A673 (cell line): ENCODE measurements at places on chromosomes 1 and 21. TPM values are rescaled to one million over a fixed set of nuclear protein-coding genes. Genes with fewer than 3 reads are reported as not detected.

- DNase-seq = no peak
These were observed 3.6 kb downstream of the PFKFB2 start for GRCh38 chr1:207056673-207057072.

DNA sequence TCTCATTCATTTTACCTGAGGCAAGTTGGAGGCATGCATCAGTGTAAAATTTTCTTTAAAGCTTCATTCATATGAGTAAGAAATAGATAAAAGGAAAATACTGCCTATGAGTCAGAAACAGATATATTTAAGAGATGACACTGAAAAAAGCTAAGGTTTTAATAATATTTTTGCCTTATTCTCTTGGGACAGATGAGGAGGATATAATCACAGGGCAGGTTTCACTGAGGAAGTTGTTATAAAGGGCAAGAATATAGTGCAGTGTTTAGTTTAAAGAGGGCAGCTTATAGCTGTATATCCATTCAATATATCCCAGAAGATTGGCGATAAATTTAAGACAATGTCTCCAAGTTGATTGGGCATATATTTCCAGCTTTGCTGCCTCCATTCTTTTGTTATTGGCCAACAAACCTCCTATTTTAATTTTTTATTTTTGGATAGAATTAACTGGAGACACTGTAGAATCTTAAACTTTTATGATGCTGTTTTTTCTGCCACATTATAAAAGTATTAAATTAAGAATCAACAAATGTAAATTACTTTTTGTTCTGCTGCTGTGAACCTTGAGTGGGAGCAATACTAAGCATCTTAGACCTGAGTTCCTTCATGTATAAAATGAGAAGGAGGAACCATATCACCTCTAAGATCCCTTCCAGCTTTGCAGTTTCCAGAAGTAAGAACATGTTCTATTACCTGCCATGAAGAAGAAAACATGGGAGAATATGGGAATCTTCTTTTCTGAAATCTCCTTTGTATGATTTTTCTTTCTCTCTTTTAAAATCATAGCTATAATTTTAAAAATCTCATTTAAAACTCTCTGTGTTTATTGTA lies 171.6 kb downstream of the S1PR1 start:
- no peak for DNase-seq

GRCh38 chr1:159804924-159805323 lies 2.8 kb downstream of the FCRL6 start:
- no peak for DNase-seq

- no peak for DNase-seq
These were observed 25.3 kb downstream of the CEP104 start for GRCh38 chr1:3831689-3832088.

Gene CCDC27
- total RNA-seq = not detected in 2 replicates

- no peak for DNase-seq
These were observed 540.8 kb upstream of the ADAMTS5 start for GRCh38 chr21:27507695-27508094.

DNA sequence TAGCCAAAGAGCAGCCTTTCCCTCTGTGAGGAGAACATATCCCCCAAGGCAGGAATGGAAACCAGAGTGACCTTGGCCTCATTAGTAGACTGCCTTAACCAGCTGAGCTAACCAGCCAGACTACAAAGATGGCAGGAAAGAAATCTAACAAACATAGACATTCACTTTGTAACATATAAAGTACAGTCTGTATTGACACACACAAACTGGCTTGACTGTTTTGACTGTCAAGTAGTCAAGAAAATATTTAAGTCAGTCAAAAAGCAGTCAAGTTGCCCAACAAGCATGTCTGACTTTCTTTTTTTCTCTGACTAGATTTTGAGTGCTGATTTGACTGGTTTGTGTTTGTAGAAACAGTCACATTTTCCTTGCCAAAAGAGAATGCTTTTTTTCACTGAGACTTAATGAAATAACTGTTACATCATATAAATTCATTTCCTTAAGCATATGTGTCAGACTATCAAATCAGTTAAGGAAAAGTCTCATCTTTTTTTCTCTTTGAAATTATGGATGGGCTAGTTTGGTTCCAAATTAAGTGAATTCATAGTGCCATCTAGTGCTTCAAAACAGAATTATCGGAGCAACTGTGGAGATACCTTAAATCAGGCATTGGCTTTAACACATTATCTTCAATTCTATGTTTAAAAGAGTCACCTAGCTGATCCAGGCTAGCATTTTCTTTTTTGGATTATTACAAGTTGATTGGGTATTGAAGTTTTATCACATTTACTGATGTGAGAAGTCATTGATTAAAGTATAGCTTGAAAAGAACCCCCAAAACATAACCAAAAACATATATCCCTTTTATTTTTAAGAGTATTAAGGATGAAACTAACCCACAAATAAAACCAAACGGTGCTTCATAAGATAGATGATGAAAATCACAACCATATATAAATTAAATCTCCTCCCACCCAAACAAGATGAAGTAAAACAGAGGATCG lies 75.0 kb downstream of the ATP6V1G3 start:
- peak; percentile 61 for DNase-seq

- no peak for DNase-seq
These were observed 41.9 kb downstream of the MPZL1 start for GRCh38 chr1:167763525-167764220.

Gene S100A7
- not detected in 2 replicates for total RNA-seq

Gene OR4F16
- total RNA-seq = not detected in 2 replicates

DNA sequence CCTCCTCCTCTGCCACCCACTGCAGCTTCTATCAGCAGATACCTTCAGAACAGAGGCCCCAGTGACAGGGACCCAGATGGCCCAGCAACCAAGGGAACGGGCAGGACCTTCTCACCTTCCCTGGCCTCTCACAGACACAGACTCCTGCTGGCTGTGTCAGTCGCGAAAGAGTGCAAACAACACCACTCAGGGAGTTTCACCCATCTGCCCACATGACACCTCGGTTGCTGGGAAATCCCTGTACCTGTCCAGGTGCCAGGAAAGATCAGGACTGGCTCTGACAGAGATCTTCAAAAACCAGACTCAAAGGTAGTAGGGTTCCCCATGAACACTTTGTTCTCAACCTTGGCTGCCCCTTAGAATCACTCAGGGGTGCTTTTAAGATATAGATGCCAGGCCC lies 83.5 kb upstream of the HIVEP3 start:
- DNase-seq = no peak

DNA sequence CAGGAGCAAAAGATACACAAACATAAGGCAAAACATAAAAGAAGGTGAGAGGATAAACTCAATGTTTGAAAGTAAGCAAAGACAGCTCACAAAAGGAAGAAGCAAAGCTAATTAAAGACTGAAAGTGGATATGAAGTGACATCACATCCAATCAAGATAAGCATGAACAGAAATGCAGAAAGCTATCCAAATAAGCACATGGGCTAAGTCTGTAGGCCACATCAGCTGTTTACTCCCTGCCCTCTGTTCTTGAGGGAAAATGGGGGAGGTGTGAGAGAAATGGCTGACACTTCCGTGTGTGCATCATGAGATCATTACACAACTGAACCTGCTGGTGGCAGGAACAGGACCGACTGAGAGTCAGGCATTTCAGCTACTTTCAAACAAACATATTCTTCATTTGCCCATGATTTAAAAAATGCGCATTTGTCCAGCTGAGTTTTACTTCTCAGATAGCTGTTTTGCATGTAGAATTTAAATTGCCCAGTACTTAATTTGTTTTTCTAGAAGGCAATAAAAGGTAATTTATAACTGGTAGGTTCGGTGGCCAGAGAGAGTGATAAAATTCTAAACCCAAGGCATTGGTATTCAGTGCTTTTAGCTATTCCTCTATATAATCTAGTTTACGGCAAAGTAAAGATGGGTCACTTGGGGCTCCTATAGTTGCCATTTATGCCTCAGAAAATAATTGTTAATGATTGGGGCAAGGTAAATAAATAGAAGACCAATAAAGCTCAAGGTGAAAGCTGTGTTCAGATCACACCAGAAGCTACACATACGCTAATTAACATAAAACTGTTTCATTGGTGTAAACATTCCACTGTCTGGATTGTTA lies 27.2 kb upstream of the MAN1A2 start:
- DNase-seq = peak; percentile 26

Gene ZNF683
- total RNA-seq = not detected in 2 replicates

Gene DDR2
- total RNA-seq = 121 and 145 TPM in 2 replicates

DNA sequence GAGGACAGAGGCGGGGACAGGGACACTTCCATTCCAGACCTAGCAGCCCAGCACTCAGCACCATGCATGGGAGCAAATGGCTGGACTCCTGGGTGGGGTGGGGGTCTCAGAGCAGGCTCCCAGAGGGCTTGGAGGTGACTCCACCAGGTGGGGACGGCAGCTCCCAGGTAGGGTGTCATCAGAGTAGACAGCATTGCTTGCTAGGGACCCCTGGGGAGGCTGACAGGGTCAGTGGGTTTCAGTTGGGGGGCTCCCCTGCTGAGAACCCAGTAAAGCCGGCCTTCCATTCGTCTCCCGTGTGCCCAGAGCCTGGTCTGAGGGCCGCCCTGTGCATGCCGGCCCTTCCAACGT lies 4.8 kb upstream of the GJC2 start:
- no peak for DNase-seq

Gene PIGC
- total RNA-seq = 21.0 and 23.6 TPM in 2 replicates

- no peak for DNase-seq
These were observed 38.2 kb downstream of the ACTN2 start for GRCh38 chr1:236724506-236724905.

DNA sequence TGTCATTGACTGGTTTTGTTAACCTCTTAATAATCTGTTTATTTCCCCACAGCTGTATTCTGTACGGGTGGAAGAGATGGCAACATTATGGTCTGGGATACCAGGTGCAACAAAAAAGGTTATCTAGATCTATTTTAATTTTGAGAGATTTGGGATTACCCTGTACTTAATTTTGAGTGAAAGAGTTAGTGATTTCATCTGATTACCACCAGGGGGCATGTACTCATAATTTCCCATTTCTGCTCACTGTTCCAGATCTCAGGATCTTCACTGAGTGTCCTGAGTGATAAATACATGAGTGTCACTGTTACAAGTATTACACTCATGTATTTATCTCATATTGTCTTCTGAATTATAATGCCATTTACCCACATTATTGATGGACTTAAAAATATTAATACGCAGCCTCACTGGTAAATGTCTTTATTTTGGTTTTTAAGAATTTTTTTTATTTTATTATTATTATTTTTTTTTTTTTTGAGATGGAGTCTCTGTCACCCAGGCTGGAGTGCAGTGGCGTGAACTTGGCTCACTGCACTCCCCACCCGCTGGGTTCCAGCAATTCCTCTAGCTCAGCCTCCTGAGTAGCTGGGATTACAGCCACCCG lies 27.4 kb downstream of the DTL start:
- peak; percentile 70 for DNase-seq

DNA sequence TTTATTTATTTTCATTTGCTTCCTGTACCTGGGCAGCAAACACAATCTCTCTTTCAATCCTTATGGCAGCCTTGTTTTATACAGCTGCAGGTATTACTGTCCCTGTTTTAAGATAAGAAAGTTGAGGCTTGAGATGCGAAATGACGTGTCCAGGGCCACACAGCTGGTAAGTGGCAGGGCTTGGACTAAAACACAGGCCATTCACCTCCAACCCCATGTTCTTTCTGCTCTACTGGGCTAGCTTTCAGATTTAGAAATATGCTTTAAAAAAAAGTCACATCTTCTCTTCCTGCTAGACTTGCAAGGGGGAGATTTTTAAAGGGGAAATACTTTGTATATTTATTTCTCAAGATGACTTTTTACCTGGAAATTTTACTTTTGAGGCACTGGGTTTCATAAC lies 62.8 kb downstream of the CNST start:
- no peak for DNase-seq

GRCh38 chr1:176949033-176949662 lies 215.4 kb downstream of the ASTN1 start:
- peak; percentile 32 for DNase-seq

Gene NENF
- total RNA-seq = 51.0 and 59.5 TPM in 2 replicates

Gene NBPF6
- not detected in 2 replicates for total RNA-seq

GRCh38 chr1:208243967-208244916 lies at the start of gene PLXNA2:
PLXNA2 (minus strand) TSS chr1:208244384; CDS start chr1:208217922, 26,462 bp downstream.
- DNase-seq = peak; percentile 48

Gene ACTN2
- 34.2 and 39.4 TPM in 2 replicates for total RNA-seq

DNA sequence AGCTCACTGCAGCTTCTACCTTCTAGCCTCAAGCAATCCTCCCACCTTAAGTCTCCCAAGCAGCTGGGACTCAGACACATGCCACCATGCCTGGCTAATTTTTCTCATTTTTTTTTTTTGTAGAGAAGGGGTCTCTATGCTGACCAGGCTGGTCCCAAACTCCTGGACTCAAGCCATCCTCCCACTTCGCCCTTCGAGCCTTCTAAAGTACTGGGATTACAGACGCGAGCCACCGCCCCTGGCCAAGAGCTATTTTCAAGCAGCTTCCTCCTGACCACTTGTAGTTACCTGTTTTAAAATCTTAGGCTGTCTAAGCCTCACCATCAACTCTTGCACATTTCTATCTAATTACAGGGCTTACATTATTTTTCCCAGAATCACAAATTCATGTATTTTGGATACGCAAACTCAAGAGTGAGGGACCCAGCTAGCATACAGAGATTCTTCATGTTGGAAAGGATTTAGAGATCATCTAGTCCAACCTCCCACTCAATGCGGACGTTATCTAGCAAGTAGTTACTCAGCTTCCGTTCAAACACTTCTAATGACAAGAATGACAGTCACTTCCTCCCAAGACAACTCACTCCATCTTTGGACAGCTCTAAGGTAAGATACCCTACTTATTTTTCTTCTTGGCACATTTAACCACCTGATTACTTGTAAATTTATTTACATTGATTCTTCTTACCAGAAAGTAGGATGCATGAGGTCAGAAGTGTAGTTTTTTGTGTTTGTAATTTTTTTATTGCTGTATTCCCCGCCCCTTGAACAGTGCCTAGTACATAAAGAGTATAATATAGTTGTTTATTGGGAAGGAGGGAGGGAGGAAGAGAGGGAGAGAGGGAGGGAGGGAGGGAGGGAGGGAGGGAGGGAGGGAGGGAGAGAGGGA lies 65.4 kb downstream of the LUZP1 start:
- peak; percentile 69 for DNase-seq

DNA sequence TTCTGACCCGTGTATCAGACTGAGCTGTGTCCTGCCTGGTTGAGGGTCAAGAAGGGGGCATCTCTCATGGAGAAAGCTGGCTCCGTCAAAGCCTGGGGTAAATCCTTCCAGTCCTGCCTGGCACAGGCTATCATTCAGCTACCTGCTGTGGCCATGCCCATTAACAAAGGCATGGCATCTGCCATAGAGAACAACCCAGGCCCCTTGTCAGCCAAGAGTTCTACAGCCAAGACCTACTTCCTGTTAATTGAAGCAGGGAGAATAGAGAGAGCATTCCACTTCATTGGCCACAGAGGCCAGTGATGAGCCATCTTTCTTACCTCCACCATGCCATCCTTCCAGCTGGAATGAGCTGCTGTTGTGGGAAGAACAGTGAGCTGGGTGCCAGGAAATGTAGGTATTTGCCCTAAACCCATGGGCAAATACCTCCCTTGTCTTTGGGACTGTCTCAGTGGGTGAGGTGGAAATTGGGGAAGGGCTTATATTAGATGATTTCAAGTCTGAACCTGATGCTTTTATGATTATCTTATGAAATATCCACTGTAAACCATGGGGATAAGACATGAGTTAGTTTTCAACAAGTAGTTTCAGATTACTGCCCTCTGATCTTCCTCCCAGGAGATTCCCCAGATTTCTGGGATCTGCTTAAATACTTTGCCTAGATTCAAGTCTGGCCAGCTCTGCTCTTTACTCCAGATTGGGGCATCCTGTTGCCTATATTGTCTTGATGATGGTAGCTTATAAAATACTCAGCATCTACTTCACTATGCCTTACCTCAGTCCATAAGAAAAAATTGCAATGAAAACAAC lies 11.2 kb upstream of the KCNQ4 start:
- no peak for DNase-seq

GRCh38 chr1:109814993-109815786 lies 51.5 kb upstream of the EPS8L3 start:
- peak; percentile 30 for DNase-seq
